ENCODE measurements at places on chromosomes 7 and 10. TPM values are rescaled to one million over a fixed set of nuclear protein-coding genes. Genes with fewer than 3 reads are reported as not detected.

EPDR1 gene
- 34.8 TPM for total RNA-seq

ANLN gene
- total RNA-seq: 35.5 TPM

DNA sequence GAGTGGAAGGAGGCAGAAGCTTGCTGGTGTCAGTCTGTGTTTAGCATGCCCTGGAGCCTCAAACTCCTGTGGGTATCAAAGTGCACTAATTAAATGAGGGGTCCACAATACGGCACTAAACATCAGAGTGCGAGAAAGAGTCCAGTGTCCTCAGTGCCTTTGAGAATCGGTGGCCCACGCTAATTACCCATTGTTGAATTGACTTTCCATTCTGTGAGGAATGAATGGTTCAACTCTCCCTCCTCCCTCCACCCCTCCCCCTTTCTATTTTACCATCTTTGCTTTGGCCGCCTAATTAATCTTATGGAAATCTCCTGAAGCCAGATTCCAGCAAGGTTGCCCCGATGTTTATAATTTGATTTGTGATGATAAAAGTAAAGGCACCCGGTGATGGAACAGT is 217.8 kb downstream of the TFEC start:
- H3K4me3 ChIP-seq: no peak overlapping the region
- H3K36me3 ChIP-seq: no peaks in the 10 kb centered on the region
- no peaks in the 10 kb centered on the region for H3K27me3 ChIP-seq
- DNase-seq: no peak

DNA sequence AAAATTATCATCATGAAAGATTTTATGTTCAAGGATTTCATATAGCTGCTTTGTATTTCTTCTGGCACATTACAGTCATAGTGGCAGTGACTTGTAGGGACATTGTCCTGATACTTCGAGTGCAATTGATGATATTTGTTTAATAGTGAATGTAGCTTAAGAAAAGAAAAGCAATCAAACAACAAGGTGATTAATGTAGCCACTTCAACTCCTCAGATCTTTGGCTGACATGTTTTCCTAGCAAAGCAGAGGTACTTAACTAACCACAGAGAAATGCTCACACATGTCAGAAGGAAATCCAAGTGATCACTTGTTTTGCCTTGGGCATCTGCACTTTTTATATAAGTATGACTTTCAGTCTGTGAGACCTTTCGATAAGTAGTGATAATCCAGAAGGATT is 470.3 kb downstream of the AUTS2 start:
- H3K4me1 ChIP-seq: no peaks in the 10 kb centered on the region
- no peak overlapping the region for H3K27ac ChIP-seq
- no peaks in the 10 kb centered on the region for H3K27me3 ChIP-seq
- no peaks in the 10 kb centered on the region for H3K36me3 ChIP-seq
- DNase-seq: no peak
- no peak overlapping the region for H3K4me3 ChIP-seq
